ENCODE measurements at places on chromosomes 4 and X. TPM values are rescaled to one million over a fixed set of nuclear protein-coding genes. Genes with fewer than 3 reads are reported as not detected.
A peak's percentile ranks its signal among the peaks of the same experiment; 100 is the strongest.

Gene SYNPO2
- total RNA-seq, result 144 TPM

Gene TMEM154
- 4.4 TPM for total RNA-seq

Gene SRPK3
- total RNA-seq, result 4.6 TPM

Gene COL4A5
- total RNA-seq, result 43.2 TPM

Gene MGAT4D
- total RNA-seq, result not detected

Gene CASK
- 7.9 TPM for total RNA-seq

Gene XG
- total RNA-seq, result not detected

Gene USP17L30
- total RNA-seq, result not detected

Gene SH3RF1
- total RNA-seq, result 41.2 TPM

DNA sequence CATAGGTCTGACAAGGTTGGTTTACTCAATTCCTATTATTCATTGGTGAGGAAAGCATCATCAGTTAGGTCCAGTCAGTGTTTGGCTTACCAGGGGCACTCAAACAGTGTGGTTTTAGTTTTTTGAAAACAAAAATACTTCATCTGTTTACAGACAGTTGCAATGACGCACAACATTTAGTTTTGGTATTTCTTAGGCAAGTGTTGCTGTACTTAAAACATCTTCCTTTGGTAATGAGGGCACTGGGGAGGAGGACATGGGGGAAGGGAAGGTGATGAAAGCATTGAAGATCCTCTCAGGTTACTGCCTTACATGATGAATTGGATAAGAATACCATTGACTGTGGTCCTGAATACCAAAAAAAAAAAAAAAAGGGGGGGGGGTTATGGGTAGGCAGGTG lies 93.7 kb upstream of the MAOA start:
- no peak overlapping the region for H3K27ac ChIP-seq
- H3K4me3 ChIP-seq, result no peak overlapping the region
- no peaks in the 10 kb centered on the region for H3K4me1 ChIP-seq
- H3K36me3 ChIP-seq, result no peaks in the 10 kb centered on the region
- no peaks in the 10 kb centered on the region for H3K27me3 ChIP-seq

DNA sequence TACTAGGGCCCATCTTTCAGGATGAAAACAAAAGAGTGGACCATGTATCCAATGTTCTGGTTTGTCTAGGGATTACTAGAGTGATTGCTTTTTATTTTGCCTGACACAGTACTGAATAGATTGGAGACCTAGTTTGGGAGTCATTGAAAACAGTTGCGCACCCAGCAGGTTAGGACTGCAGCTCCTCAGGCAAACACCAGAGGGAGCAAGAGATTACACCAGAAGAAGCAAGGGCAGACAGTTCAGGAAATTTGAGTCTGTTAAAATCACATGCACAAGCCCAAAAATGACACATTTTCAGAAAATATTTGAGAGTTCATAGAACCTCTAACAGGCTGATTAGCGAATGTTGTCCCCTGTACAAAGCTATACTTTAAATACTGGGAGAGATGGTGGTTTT lies 55.6 kb downstream of the CYLC1 start:
- H3K4me3 ChIP-seq, result no peak overlapping the region
- no peaks in the 10 kb centered on the region for H3K4me1 ChIP-seq
- H3K27me3 ChIP-seq, result no peaks in the 10 kb centered on the region
- DNase-seq, result no peak
- H3K27ac ChIP-seq, result no peak overlapping the region

DNA sequence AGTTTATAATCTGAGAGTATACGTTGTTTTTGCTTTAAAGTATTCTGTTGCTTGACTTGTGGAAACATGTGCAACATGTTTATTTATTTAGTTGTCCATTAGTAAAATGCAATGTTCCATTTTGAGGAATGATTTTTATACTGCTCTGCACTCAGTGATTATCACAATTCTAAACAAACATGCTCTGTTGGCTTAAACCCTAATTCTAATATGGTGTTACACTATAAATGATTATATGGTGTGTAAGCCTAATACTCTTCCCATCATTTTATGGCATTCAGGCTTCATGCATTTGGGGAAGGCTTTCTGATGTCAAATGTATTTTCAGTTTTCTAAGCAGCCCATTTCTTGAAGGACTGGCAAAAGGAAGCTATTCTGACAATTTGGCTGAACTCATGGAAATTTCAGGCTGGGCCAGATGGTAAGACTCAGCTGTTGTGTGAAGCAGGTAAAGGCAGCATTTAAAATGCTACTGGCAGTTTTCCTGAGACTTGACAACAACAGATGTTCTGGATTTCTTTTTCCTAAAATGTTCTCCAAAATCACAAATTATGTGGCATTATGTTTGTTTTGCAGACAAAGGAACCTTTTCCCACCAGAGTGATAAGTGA lies 336.7 kb upstream of the GNPDA2 start:
- H3K36me3 ChIP-seq, result no peaks in the 10 kb centered on the region
- H3K27ac ChIP-seq, result no peak overlapping the region
- no peaks in the 10 kb centered on the region for H3K4me1 ChIP-seq
- DNase-seq, result peak; percentile 36

- H3K4me3 ChIP-seq, result no peak overlapping the region
- DNase-seq, result no peak
- no peaks in the 10 kb centered on the region for H3K27me3 ChIP-seq
- H3K36me3 ChIP-seq, result no peaks in the 10 kb centered on the region
- H3K27ac ChIP-seq, result peak overlapping the region; percentile 88
Measured at GRCh38 chr4:94516067-94516466, 64.3 kb downstream of the PDLIM5 start.

- H3K4me3 ChIP-seq, result no peak overlapping the region
- H3K4me1 ChIP-seq, result no peaks in the 10 kb centered on the region
- H3K27ac ChIP-seq, result no peak overlapping the region
- no peaks in the 10 kb centered on the region for H3K27me3 ChIP-seq
Measured at GRCh38 chr4:109012286-109012880, 249.5 kb upstream of the ETNPPL start.

DNA sequence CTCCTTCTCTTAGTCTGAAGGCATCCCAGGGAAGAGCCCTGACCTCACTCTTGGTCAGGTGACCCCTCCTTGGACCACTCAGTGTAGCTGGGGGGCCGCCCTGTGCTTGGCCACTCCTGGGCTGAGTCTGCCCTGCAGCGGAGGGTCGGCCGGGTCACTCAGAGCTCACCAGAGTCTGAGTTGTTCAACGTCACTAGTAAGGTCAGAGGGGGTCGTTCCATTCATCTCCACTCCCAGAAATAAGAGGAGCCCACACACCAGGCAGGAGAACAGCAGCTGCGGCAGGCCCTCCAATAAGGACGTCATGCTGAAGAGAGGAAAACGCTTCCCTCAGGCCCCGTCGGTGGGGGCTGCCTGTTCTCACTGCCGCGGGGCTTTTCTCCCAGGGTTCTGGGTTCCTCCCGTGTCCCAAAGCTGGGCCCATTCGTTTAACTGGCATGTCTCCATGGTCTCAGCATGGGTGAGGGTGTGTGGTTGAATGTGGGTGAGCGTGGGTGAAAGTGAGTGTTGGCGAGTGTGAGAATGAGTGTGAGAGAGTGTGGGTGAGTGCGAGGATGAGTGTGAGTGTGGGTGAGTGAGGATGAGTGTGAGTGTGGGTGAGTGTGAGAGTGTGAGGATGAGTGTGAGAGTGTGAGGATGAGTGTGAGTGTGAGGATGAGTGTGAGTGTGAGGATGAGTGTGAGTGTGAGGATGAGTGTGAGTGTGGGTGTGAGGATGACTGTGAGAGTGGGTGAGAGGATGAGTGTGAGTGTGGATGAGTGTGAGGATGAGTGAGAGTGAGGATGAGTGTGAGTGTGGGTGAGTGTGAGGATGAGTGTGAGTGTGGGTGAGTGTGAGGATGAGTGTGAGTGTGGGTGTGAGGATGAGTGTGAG lies 47.7 kb downstream of the ING2 start:
- no peaks in the 10 kb centered on the region for H3K36me3 ChIP-seq
- H3K4me3 ChIP-seq, result no peak overlapping the region
- H3K4me1 ChIP-seq, result no peaks in the 10 kb centered on the region
- DNase-seq, result no peak
- H3K27me3 ChIP-seq, result no peaks in the 10 kb centered on the region

DNA sequence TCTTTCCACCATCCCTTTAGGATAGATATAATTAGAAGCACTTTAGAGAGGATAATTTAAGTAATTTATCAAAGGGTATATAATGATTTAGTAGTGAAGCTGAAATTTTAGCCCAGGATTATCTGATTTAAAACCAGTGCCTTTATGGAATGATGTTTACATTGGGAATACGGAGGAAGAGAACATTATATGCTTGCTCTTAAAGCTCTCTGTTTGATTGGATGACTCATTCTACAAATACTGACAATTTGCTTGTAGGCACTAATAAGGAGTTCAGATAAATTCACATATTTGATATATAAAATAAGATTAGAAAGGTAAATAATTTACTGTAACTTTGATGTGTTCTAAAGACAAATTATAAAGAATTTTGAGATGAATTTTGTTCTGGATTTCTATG lies 84.7 kb downstream of the SH3BGRL start:
- no peaks in the 10 kb centered on the region for H3K4me1 ChIP-seq
- H3K36me3 ChIP-seq, result no peaks in the 10 kb centered on the region
- H3K4me3 ChIP-seq, result no peak overlapping the region
- no peak overlapping the region for H3K27ac ChIP-seq
- H3K27me3 ChIP-seq, result no peaks in the 10 kb centered on the region

- peaks cover 13% of the 10 kb centered on the region for H3K4me1 ChIP-seq
- peak; percentile 27 for DNase-seq
- no peaks in the 10 kb centered on the region for H3K36me3 ChIP-seq
- peak overlapping the region; percentile 87 for H3K4me3 ChIP-seq
- peak overlapping the region; percentile 94 for H3K27ac ChIP-seq
- H3K27me3 ChIP-seq, result no peaks in the 10 kb centered on the region
Measured at GRCh38 chr4:152536545-152537182, 772 bp upstream of the FBXW7 start.

DNA sequence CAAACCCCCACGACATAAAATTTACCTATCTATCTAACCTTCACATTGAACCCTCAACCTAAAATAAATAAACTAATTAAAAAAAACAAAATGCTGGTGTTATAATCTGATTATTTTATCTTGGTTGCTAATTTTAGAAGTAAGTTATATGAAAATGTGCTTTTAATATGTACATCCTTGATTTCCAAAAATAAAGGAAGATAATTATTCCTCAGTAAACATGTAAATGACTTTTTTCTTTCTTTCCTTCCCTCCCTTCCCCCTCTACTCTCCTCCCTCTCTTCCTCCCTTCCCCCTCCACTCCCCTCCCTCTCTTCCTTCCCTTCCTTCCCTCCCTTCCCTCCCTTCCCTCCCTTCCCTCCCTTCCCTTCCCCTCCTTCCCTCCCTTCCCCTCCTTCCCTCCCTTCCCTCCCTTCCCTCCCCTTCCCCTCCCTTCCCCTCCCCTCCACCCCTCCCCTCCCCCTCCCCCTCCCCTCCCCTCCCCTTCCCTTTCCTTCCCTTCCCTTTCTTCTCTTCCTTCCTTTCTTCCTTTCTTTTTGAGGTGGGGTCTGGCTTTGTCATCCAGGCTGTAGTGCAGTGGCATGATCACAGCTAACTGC lies 180.0 kb upstream of the GIMD1 start:
- no peaks in the 10 kb centered on the region for H3K4me1 ChIP-seq
- DNase-seq, result no peak
- no peak overlapping the region for H3K27ac ChIP-seq
- H3K36me3 ChIP-seq, result no peaks in the 10 kb centered on the region
- no peak overlapping the region for H3K4me3 ChIP-seq

DNA sequence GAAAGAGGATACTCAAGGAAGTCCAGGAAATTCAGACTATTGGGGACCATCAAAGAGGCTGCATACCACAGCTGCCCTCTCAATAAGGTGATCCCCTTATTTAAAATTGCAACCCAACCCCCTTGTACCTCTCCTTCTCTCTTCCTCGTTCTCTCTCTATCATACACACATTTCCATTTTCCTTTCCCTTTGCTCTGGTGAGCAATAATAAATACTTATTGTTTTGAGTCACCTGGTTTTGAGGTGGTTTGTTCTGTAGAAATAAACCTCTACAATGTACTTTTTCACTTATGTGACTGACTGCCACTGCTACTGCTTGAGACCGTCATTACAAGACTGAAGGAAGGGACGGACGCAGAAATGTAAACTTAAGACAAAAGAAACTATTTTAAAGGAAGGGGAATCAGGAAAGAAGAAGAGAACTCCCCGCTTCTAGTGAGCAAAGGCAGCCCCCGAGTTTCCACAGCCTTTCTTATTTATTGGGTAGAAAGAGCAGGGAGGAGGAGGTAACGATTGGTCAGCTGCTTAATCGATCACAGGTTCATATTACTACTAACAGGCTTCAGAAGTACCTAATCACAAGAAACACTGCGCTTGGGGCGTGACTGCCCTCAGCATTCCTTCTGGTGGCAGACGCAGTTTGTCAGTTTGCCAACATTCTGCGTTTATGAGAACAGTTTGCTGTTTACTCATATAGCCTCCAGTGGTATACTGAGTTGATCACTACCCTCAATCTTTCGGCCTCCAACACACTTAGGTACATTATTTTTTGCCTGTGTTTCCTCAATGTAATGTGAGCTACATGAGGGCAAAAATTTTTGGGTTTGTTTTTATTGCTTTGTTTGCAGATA lies 16.9 kb upstream of the TMEM165 start:
- no peak overlapping the region for H3K4me3 ChIP-seq
- no peaks in the 10 kb centered on the region for H3K4me1 ChIP-seq
- H3K27me3 ChIP-seq, result no peaks in the 10 kb centered on the region
- H3K36me3 ChIP-seq, result no peaks in the 10 kb centered on the region

GRCh38 chr4:12499693-12500092 lies 984.4 kb downstream of the RAB28 start:
- no peaks in the 10 kb centered on the region for H3K27me3 ChIP-seq
- DNase-seq, result no peak
- H3K4me1 ChIP-seq, result no peaks in the 10 kb centered on the region
- H3K27ac ChIP-seq, result no peak overlapping the region
- no peak overlapping the region for H3K4me3 ChIP-seq

DNA sequence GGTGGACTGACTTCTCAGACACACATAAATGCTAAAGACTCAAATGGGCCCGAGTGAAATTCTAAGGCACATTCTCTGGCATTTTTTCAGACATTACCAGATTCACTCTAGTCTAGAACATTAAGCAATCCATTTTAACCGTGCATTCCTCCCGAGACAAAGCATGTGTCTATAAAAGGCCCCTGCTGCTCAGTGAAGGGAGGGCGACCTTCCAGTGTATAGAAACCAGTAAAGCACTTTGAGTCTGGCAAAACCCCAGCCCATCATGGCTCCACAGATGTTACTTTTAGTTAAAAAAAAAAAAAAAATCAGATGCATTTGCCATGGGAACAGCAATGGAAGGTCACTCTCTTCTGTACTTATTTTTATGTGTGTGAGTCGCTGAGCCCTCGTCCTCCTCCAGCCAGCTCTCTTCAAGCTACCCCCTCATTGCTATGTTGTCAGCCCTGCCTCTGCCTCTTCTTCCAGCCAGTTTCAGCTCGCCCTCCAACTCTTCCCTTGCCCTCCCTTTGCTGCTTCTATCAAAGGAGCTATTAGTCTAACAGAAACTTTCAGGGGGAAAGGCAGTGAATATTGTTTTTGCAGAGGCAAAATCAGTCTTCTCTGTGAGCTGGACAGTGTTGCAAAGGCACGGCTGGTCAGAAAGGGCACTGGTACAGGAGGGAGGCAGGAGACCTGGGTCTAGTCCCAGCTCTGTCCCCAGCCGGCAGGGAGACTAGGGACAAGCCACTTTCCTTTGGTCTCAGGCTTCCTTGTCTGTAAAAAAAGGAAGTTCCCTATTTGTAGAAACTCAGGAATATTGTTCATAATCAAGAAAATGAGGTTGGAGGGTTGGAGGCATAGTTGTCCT lies 644.2 kb downstream of the ZNF674 start:
- H3K27me3 ChIP-seq, result no peaks in the 10 kb centered on the region
- no peaks in the 10 kb centered on the region for H3K4me1 ChIP-seq
- no peak for DNase-seq

GRCh38 chr4:168631241-168632162 lies 134.7 kb downstream of the PALLD start:
- DNase-seq, result peak; percentile 76
- H3K4me1 ChIP-seq, result no peaks in the 10 kb centered on the region
- peak overlapping the region; percentile 92 for H3K27ac ChIP-seq

- no peak for DNase-seq
- H3K4me3 ChIP-seq, result no peak overlapping the region
- H3K4me1 ChIP-seq, result no peaks in the 10 kb centered on the region
- no peaks in the 10 kb centered on the region for H3K36me3 ChIP-seq
Measured at GRCh38 chrX:21176921-21177571, 197.2 kb upstream of the CNKSR2 start.
